ENCODE measurements at places on chromosomes 1 and 21. TPM values are rescaled to one million over a fixed set of nuclear protein-coding genes. Genes with fewer than 3 reads are reported as not detected.

- no peak for DNase-seq
- H3K4me1 ChIP-seq: no peaks in the 10 kb centered on the region
- H3K4me3 ChIP-seq: no peak overlapping the region
- H3K27me3 ChIP-seq: no peaks in the 10 kb centered on the region
Measured at GRCh38 chr1:54927472-54928240, 40.7 kb upstream of the DHCR24 start.

DNA sequence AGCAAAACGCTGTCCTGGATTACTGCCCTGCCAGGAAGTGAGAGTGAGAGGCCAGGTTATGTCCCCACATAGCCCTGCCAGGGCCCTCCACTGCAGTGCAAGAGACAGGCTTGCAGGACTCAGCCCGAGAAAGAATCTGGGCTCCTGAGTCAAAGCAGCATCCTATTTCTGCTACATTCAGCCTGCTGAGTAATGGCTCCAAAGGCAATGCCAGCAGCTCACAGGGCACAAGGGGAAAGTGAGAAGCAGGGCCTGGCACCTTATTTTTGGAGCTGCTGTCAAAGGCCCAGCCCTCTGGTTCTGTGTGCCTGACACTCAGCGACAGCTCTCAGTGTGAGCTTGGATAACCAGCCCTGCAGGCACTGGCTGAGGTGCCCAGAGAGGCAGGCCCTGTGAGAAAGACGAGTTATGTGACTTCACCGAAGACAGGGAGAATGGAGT is 83.9 kb downstream of the DTL start:
- H3K36me3 ChIP-seq: no peaks in the 10 kb centered on the region
- H3K4me1 ChIP-seq: no peaks in the 10 kb centered on the region
- H3K27ac ChIP-seq: no peak overlapping the region
- no peak overlapping the region for H3K4me3 ChIP-seq
- H3K27me3 ChIP-seq: no peaks in the 10 kb centered on the region

GRCh38 chr1:33234131-33234530 is 22.2 kb upstream of the ZNF362 start:
- no peaks in the 10 kb centered on the region for H3K27me3 ChIP-seq
- H3K27ac ChIP-seq: no peak overlapping the region
- H3K4me3 ChIP-seq: no peak overlapping the region
- H3K36me3 ChIP-seq: no peaks in the 10 kb centered on the region
- no peak for DNase-seq
- H3K4me1 ChIP-seq: no peaks in the 10 kb centered on the region

DNA sequence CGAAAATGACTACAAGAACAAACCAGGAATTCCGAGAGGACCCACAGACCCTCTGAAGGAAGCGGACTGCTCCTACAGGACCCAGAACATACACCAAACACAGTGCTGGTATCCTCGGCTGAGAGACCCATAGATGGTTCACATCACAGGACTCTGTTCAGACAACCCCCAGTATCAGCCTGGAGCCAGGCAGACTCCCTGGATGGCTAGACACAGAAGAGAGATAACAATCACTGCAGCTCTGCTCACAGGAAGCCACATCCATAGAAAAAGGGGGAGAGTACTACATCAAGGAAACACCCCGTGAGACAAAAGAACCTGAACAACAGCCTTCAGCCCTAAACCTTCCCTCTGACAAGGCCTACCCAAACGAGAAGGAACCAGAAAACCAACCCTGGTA is 434.0 kb upstream of the NR5A2 start:
- no peaks in the 10 kb centered on the region for H3K27me3 ChIP-seq
- no peaks in the 10 kb centered on the region for H3K4me1 ChIP-seq
- no peak overlapping the region for H3K27ac ChIP-seq
- DNase-seq: no peak

DNA sequence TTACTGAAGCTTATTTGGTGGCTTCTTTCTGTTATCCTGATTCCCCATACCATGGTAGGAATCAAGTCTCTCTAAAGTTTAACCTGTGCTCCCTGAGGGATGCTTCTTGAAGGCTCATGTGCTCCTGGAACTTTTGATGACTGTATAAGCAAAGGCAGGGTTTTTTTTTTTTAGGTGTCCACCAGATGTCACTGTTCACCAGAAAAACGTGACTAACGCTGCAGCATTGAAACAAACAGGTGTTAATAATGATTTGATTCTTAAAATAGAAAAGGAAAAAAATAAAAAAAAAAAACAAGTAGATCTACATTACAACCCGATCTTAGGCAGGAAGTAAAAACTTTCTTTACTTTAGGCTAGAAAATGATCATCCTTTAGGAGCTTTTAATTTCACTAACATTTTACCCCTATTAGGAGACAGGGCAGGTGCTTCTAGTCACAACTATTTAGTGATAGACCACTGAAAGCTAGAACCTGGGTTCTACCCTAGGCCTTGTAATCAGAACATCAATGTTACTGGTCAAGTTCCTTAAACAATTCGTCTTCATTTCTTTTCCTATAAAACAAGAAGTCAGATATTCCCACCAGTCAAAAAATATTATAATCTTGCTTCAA is 223.0 kb downstream of the PLA2G4A start:
- peak; percentile 50 for DNase-seq
- no peaks in the 10 kb centered on the region for H3K36me3 ChIP-seq
- no peaks in the 10 kb centered on the region for H3K4me1 ChIP-seq
- no peak overlapping the region for H3K4me3 ChIP-seq
- no peak overlapping the region for H3K27ac ChIP-seq

- peaks cover 3% of the 10 kb centered on the region for H3K27me3 ChIP-seq
- peak overlapping the region; percentile 13 for H3K4me3 ChIP-seq
- H3K36me3 ChIP-seq: no peaks in the 10 kb centered on the region
- peaks cover 6% of the 10 kb centered on the region for H3K4me1 ChIP-seq
- DNase-seq: peak; percentile 91
Measured at GRCh38 chr21:44914176-44914874, 6.4 kb downstream of the ITGB2 start.

DNA sequence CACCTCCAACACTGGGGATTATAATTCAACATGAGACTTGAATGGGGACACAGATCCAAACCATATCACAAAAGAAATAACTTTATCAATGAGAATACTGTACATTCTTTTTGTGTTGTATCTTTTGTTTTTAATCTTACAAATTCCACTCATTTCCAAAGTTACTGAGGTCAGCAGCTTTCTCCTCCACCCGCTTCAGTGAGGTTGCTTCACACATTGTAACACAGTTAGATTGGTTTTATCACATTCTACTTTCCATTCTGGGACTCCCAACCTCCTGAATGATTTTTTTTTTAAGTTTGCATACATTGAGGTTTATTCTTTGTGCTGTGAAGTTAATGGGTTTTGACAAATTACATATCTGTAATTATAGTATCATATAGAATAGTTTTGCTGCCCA is 43.8 kb downstream of the DDAH1 start:
- no peaks in the 10 kb centered on the region for H3K36me3 ChIP-seq
- H3K27me3 ChIP-seq: no peaks in the 10 kb centered on the region
- H3K4me3 ChIP-seq: no peak overlapping the region
- no peaks in the 10 kb centered on the region for H3K4me1 ChIP-seq

MMEL1 gene
- polyA plus RNA-seq: 3.4 TPM

- H3K27me3 ChIP-seq: peaks cover 20% of the 10 kb centered on the region
- H3K27ac ChIP-seq: no peak overlapping the region
- DNase-seq: no peak
- no peaks in the 10 kb centered on the region for H3K36me3 ChIP-seq
- no peaks in the 10 kb centered on the region for H3K4me1 ChIP-seq
Measured at GRCh38 chr1:224880593-224881307, 48.7 kb upstream of the DNAH14 start.

PODN gene
- polyA plus RNA-seq: 12.4 TPM

MED8 gene
- polyA plus RNA-seq: 35.4 TPM

DNA sequence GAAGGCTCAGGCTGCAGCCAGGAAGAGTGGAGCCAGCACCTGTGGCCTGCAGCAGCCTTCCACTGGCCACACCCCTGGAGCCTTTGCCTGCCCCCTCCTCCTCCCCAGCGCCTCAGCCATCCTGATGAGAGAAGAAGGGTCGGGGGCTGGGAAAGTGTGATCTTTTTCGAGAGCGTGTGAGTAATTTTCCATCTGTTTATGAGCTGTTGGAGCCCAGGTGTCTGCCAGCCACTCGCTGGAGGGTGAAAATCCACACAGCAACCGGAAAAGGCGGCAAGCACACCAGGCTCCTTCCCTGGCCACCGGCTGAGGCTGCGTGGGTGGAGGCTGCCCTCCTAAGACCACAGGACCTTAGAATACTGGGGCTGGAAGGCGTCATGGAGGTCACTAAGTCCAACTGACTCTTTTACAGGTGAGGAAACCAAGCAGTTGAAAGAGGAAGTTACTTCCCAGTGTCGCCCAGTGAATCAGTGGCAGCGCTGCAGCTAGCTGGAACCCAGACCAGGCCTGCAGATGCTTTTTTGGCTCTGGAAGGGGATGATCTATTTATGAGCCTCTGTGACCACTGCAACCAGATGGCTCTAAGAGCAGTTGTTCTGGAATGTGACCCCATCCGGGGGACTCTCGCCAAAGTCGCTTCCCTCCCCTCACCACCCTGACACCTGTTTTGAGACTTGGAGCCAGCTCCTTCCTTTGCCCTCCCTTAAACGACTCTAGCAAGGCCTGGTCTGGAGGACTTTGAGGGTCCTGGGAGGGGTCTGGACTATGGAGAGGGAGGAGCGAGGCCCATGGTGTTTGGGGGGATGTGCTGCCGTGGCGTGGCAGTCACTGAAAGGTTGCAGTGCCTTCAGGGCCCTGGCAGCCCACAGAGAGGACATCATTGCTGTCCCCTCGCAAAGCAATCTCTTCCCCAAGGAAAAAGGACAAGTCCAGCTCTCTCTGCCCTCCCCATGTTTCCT is 54.5 kb downstream of the LGR6 start:
- H3K27me3 ChIP-seq: no peaks in the 10 kb centered on the region
- DNase-seq: no peak
- H3K4me1 ChIP-seq: no peaks in the 10 kb centered on the region
- no peak overlapping the region for H3K27ac ChIP-seq
- no peak overlapping the region for H3K4me3 ChIP-seq

KCNJ9 gene
- polyA plus RNA-seq: 0.04 TPM

Data from left lung (tissue), 14 donors.